ENCODE measurements at places on chromosomes 4 and X.

GRCh38 chr4:153138736-153139135 is 65.5 kb upstream of the TRIM2 start:
- DNase-seq: no peak

GRCh38 chr4:152328582-152328981 is 207.3 kb downstream of the FBXW7 start:
- no peak for DNase-seq

DNA sequence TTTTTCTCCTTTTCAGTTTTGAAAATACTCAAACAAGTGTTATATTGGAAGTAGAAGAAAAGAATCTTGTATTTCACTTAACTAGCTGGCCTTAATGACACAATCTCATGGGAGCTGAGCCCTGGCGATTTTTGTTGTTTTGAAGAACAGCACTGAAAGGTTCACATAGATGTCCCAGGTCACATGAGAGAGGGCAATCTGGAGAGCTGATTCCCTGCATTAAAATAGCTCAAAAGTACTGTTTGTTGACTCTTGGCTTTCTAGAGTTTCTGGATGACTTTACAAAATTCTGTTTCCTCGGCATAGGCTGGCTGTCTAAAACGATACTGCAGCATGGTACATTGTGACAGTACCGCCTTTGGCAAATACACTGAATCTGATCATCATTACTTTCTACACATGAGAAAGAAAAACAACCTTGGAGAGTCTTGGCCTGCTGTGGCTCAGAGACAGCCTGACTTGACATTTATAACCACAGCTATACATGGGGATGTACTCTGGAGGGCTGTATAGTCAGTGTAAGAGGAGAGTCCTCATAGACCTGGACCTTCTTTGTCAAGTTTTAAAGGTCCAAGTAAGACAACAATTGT is 119.8 kb upstream of the PDLIM3 start:
- no peak for DNase-seq

DNA sequence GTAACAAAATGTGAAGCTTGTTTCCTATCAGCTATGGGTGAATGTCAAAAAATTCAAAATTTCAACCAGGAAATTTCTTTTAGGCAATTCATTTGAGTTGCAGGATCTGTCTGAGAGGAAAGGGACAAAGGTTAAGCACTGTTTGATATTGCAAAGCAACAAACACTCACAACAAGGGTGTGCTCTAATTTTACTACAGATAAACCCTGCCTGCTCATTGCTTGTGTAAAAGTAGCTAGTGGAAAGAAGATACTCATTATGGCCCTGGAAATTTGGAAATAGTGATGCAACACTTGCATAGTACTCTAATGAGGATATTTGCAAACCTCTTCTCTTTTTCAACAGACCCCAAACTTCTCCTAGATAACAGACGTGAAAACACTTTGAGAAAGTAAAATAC is 27.1 kb downstream of the FAM47E start:
- no peak for DNase-seq

- DNase-seq: no peak
Observed at GRCh38 chrX:50448565-50448964, 22.1 kb downstream of the DGKK start.

- DNase-seq: no peak
Observed at GRCh38 chr4:102629673-102630072, 128.5 kb downstream of the NFKB1 start.

GRCh38 chr4:179569549-179569948 is 2127.3 kb upstream of the AGA start:
- no peak for DNase-seq

DNA sequence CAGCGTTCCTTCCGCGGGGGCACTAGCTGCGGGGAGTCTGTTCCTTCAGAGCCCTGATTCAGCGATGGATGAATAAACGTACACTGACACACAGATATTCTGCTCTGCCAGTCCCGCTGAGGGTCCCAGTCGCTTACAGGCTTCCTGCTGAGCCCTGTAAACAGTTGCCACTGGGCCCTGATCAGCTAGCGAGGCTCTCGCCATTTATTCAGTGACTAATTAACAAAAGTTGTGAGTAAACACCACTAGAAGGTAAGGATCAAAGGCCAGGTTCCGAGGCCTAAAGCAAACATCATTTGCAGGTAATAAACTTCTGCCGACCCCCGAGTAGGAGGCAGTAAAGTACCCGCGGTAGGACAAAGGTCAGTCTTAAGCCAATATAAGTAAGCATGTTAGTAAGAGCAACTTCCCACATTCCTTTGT is 442.6 kb upstream of the GALNT7 start:
- DNase-seq: no peak

GRCh38 chrX:23505531-23506303 is 161.6 kb upstream of the PRDX4 start:
- no peak for DNase-seq

DNA sequence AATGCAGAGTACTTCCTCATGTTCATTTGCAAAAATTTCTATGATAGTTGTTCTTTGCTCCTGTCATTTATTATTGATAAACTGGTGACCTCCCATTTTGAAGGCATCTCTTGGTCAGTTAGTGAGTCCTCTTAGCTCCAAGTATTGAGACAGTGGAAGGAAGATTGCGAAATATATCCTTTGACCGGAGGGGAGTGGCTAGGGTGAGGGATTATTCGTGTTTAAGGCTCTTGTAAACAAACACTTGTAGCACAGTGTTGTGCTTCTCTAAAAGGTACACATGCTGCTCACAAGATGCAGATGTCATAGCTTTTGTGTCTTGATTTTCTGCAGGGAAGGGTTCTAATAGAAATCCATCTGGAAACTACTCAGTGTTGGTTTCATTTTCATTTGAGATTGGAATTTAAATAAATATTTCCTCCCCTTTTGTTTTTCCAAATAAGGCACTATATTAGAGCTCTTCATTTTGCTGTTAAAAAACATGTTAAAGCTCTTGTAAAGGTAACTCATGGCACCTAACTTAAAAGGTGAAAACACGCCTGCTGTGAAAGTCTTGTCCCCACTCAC is 21.8 kb downstream of the TXLNG start:
- DNase-seq: no peak

- DNase-seq: no peak
Observed at GRCh38 chr4:14049946-14050345, 422.4 kb upstream of the BOD1L1 start.

- no peak for DNase-seq
Observed at GRCh38 chr4:24126776-24127175, 236.9 kb upstream of the PPARGC1A start.

GRCh38 chr4:99438405-99438780 is 3.3 kb upstream of the ADH7 start:
- DNase-seq: no peak

GRCh38 chr4:41638866-41639265 is 100.9 kb downstream of the LIMCH1 start:
- no peak for DNase-seq

DNA sequence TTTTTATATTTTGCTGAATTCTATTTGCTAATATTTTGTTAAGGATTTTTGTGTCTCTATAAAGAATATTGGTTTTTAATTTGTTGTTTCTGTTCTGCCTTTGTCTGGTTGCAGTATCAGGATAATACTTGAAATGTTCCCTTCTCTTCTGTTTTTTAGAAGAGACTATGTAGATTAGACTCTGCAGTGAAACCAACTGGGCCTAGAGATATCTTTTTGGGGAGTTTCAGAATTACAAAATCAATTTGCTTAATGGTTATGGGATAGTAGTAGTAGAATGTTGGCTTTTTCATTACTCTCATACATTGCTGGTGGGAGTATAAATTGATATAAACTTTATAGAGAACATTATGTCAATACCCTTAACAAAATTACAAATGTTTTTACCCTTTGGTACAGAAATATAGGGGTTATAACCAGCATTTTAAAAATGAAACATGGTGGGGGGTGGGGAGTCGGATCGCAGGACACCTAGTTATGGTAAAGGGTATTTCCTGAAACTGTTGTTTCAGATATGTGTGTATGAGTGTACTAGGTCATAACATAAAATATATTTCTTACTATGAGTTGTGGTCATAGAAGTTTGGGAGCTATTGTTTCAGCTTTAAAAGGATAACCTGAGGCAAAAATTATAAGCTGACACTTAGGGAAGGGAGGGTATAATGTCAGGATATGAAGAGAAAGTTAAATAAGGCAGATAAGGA is 29.0 kb downstream of the CLOCK start:
- DNase-seq: no peak

DNA sequence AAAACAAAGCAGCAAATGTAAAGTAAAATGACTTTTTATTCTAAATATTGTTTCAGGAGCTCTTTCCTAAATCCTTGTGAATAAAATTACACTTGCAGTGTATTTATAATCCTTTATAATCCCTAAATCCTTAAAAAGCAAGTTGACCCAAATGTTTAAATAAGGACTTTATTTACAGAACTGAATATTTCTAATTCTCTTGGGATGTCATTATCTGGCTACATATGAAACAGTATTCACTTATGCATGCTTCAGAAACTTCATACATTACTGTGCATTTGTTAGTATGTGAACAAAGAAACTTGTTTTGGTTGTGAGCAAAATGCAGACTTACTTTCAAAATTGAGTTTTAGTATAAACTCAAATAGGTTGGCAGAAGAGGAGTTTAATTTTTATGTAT is 49.2 kb downstream of the PTTG2 start:
- no peak for DNase-seq

- DNase-seq: no peak
Observed at GRCh38 chrX:28639451-28639850, 52.2 kb downstream of the IL1RAPL1 start.

- DNase-seq: no peak
Observed at GRCh38 chr4:88859191-88859812, 161.7 kb upstream of the NAP1L5 start.

- DNase-seq: no peak
Observed at GRCh38 chr4:89119836-89120235, 8.5 kb downstream of the TIGD2 start.

DNA sequence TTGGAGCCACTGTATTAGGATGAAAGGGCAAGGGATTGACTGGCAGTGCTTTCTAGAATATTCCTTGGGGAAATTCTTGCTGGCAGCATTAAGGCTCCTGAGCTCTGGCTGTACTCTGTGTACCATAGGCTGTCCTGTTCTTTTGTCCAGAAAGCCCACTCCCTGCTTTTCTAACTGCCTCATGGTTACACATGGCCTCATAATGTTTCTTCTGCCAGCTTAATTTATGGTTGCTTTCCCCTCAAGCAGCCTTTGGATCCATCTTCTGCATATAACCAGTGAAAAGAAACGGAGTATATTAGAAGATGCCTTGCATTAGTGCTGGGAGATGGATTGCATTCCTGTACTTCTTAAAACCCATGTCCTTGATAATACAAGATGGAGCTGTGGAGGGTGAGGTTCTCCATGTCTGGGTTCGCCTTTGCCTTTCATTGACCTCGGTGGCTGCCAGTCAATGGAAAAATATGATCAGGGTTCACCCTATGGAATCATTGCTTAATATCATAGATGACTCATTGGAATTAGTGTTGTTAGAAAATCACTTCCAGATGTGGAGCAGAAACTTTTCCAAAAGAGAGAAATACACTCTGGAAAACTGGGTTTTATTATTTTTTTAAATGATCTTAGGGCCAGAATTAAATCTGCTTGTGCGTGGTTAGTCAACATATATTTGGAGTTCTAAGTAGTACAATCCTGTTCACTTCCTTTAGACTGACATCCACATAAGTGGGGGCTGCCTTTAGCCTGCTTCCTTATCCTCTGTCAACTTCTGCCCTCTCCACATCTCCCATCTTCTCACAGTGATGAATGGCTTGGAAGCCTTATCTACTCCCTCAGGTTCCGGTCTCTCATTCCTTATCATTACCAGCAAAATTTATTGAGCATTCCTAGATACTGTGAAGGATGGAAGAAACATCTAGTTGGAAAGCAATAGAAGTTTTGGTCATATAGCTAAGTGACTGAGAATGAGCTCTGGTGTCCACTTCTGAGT is 24.9 kb downstream of the DOCK11 start:
- DNase-seq: no peak

DNA sequence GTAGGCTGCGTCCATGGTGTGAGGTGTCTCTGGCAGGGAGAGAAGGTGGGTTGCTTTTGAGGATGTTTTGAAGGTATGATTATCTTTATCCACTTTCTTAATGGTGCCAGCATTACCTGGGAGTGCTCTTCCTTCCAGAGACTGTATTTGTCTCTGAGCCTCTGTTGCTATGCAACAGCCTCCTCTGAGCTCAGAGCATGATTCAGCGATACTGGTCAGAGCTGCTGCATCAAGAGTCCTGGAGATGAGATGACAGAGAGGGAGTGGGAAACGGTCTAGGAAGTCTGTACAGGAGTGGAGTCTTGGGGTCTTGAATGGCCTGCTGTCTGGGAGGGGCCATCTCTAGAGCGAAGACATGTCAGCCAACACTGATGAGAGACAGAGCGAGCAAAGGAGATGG is 104.4 kb upstream of the RAB40AL start:
- DNase-seq: no peak

DNA sequence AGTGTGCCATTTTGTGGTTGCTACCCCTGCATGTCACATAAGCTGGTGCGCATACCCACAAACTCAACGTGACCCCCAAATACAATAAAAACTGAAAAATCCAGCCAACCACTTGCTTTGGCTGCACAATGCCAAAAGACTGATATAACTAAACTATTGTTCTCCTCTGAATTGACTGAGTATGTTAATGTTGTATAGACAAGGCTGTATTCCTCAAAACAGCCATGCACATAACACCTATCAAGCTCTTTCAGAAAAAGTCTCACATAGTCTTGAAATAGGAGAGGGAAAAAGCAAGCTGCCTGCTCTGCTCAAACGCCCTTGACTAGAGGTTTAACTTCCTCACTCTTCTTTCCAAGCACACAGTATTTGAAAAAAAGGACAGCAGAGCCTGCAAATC is 126.4 kb upstream of the NOCT start:
- no peak for DNase-seq

DNA sequence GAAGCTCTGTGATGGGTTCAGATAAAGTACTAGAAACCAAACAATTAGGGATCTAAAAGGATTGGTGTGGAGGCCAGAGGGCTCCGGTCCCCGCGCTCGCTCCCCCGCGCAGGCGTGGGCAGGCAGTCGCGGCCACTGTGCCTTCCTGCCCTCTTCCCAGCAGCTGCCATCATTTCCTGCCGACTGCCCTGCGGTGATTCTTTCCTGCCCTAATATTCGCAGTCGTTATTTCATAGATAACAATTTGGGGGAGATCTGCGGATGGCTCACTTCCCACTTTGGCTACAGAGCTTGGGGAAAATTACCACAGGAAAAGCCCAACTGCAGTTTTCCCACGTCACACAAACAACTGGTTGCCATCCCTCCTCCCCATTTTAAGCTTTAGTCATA is 2.2 kb downstream of the GRIA2 start:
- DNase-seq: peak; percentile 43

DNA sequence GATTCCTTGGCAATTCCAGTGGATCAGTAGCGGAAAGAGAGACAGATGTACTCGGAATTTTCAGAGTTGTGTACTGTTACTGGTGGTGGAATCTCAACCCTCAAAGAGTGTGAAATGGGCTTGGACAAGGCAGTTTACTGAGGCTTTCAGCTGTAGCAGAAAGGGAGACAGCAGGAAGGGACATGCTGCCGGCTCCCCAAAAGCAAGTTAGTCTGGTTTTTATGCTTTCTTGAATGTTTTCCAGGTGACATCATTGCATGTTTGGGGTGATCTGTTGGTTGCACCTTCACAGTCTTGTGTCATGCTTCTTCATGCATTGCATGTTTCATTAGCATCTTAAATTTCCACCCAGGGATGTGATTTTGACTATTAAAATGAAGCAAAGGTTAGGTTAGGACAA is 1282.2 kb downstream of the ADGRL3 start:
- DNase-seq: no peak
